ENCODE measurements at places on chromosomes 7 and 10.

DNA sequence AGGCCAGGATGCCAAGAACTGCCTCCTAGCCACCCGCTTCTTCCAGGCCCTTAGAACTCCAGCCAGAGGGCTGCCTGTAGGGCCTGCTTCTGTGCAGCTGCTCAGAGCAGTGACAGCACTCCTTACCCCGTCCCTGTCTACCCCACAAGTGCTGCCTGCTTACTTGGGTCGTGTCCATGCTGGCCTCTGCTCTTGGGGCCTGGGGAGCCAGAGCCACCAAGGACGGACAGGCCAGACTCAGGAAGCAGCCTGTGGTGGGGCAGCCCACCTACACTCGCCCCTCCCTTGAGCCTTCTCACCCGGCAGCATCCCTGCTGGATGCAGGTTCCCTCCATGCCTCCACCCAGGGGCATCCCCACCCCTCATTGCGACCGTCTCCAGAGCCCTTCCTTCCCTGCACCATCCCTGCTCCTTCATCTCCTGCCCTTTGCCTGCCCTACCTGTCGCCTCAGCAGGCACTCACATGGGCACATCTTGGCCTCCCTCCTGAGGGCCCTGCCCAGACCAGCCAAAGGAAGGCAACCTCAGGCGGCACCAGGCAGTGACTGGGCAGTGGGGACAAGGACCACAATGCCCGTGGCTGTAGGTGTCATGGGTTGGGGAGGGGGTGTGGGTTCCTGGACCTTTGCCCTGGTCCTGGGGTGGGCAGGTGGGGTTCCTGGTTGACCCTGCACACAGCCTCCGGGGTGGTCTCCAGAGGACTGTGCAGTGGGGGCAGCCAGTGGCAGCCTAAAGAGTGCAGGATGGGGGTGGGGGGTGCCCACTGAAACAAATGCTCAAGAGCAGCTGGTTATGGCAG lies 78.0 kb upstream of the TNS3 start:
- no peak for DNase-seq

DNA sequence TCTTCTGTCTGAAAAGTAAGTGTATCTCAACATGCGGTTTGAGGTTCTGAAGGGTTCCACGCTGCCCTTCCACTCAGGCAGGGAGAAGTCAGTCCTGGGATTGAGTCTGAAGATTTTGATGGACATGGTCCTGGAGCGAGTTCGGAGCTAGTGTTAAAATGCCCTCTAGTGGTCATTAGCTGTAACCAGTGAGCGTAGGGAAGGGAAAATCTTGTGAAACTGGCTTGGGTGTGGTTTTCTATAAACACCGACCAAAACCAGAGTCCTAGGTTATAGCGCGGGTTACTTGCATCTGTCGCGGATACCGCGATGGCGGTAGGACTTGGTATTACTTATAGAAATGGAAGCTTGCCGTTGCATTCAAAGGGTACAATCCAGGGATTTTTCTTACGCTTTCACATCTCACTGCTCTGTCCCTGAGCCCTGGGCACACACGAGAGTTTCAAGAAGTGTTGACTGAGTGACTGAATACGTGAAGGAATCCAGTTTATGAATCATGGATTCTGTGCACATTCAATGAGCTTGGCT lies 348.2 kb upstream of the C7orf33 start:
- peak; percentile 66 for DNase-seq

DNA sequence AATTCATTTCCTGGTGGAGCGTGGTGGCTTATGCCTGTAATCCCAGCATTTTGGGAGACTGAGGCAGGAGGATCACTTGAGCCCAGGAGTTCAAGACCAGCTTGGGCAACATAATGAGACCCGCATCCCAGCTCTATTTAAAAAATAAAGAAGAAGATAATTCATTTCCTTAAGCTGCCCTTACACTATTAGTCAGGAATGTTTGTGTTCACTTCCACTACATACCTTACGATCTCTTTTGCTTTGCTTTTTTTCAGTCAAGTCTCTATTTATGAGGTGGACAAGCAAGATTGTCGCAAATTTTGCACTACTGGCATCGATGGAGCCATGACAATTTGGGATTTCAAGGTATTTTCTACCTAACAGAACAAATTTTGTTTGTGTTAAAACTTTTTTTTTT lies 11.2 kb upstream of the ARPC1B start:
- DNase-seq = peak; percentile 44

DNA sequence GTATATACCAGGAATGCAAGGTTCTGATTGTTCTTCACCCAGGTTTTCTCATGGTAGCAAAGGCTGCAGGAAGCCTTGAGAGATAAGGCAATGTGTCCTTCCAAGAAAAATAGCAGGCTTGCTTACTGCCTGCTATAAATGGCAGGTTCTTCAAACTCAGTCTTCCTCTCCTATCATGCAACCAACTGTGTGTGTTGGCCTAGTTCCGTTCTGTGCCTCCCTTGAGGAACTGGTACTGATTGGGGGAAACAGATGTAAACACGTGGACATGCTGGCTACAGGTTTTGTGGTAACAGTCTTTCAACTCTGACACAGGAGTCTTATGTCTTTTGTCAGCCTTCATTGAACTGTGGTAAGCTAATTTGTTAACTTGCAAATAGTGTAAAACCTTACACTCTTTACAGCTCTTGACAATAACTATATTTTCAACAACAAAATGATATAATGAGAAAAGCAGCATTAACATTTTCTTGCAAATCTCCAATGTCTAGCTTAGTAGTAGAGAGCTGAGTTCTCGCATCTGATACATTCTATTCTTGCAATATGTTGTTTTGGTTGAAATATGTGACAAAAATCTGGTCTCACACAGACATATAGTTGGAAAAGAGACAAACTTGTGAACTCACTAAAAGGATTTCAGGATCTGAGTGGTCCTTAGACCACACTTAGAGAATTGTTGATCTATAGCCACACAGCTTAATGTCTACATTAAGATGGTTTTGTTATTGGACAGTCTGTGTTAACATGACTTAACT lies 54.7 kb upstream of the LSM8 start:
- no peak for DNase-seq

- peak; percentile 73 for DNase-seq
These were observed 36.0 kb downstream of the R3HCC1L start for GRCh38 chr10:98170249-98171117.

DNA sequence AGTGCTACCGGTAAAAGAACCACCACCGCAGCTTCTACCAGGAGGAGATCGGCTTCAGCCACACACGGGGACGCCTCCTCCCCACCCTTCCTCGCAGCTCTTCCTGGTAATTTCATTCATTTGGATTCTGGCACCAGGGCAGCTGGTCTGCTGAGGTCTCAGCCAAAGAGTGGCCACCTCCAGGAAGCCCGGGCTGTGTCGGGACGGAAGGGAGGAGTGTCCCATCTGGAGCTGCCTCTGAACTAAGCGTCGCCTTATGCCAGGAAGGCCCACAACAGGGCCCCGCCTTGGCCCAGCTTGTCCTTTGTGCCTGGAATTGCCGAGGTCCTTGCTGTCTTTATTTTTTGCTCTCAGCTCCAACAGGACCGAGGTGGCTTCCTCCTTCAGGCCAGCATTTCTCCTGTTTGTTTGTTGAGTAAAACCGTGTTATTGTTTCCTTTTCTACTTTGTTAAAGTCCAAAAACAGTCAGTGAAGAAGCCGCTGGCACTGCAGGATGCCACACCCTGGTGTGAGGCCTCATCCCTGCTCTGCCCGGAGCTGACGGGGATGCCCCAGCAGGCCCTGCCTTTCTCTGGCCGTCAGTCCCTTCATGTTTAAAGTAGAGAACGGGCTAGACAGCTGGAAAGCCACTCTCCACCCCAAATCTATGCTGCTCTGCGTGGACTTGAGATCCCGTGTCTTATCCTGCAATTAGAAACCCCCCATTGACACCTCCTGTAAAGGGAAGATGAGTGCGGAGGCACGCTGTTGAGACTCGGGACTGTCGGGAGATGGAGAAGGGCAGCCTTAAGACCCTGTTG lies 24.5 kb upstream of the TTYH3 start:
- no peak for DNase-seq

GRCh38 chr10:75602341-75602740 lies 170.9 kb downstream of the LRMDA start:
- no peak for DNase-seq

DNA sequence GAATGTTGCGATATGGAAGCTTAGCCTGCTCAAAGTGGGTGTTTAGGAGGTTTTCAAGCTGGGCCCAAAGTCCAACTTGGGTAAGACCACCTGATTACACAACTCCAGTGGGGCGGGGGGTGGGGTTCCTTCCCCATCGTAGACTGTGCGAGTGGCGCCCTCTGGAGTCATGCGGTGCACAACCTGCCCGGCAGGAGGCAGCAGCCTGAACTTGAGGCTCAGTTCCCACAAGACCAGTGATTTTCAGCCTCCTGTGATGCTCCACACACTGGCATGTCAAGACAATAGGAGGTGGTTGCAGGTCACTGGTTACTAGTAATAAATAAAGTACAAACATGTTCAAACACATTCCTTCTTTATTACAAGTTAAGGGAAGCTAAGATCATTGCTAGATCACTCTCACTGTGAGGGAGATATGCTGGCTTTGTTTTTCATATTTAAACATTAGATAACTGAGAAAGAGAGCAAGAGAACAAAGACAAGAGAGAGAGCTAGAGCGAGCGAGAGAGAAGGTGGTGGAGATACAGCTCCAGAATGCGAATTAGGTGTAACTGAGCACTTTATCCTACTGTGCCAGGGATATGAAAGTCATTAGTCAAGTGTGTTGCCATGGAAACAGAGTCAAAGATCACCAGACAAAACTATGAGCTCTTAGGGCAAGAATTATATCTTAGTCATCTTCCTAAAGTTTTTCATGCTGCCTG lies 97.4 kb upstream of the BMPER start:
- DNase-seq = peak; percentile 93

DNA sequence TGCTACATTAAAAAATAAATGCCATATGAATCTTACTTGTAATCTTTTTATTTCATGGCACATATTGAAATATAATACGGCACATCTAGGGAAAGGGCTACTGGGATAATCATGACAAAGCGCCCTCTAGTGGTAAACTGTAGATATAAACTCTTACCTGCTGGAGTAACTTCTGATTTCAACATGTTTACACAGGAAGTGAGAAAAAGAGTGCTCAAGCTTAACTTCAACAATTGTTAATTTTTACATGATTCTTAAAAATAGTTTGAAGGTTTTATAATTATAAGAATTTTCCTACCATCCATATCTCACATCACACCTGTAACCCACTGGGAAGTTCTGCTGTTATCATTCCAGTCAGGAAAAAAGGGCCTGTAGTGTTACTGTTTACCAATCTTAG lies 2.0 kb upstream of the HEPACAM2 start:
- peak; percentile 81 for DNase-seq

DNA sequence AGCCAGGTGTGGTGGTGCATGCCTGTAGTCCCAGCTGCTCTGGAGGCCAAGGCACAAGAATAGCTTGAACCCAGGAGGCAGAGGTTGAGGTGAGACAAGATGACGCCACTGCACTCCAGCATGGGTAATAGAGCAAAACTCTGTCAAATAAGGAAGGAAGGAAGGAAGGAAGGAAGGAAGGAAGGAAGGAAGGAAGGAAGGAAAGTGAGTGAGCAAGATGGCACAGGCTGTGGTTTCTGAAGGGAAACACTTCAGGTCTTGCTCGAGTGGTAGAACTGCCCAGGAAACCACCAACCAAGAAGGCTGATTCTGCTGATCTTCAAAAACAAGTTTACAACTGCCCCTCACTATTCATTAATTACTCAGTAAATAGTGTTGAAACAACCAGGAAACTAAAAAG lies 45.2 kb downstream of the EZH2 start:
- no peak for DNase-seq
